Activated CD4-positive, alpha-beta T cell treated with anti-CD3 and anti-CD28 coated beads for 4 hours (primary cell): ENCODE measurements at places on chromosomes 7 and 10.

- no peak for DNase-seq
Measured at GRCh38 chr7:329691-330281, 39.8 kb downstream of the FOXL3 start.

GRCh38 chr7:115087437-115087836, 165.5 kb downstream of the MDFIC start:
- DNase-seq, result no peak

GRCh38 chr10:95648138-95648537, 8.4 kb downstream of the ALDH18A1 start:
- no peak for DNase-seq

GRCh38 chr10:95837783-95838182, 70.0 kb upstream of the CC2D2B start:
- no peak for DNase-seq

- no peak for DNase-seq
Measured at GRCh38 chr10:13268310-13268709, 31.6 kb downstream of the PHYH start.

- no peak for DNase-seq
Measured at GRCh38 chr10:129845111-129845753, 118.8 kb downstream of the EBF3 start.

DNA sequence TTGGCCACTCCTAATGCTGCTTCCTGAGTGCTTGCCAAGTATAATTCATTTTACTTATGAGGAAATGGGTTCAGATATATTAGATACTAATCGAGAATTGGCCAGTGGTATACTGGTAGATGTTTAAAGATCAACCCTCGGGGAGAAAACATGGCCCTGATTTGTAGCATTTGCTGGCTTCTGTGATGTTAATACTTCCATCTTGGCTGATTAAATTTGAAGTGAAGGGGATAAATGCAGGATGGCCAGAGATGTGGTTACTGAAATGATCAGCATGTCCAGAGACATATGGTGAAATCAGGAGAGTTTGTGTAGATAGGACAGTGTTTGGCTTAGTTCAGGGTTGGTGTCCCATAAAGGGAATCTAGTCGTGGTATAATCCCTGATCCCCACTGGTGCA, 11.2 kb downstream of the UBE2D4 start:
- DNase-seq, result no peak

- no peak for DNase-seq
Measured at GRCh38 chr7:12929476-12930140, 242.2 kb downstream of the ARL4A start.
